ENCODE measurements at places on chromosomes 2 and 18.

- no peak for DNase-seq
These were observed 25.1 kb downstream of the SLC66A2 start for GRCh38 chr18:79926306-79926705.

DNA sequence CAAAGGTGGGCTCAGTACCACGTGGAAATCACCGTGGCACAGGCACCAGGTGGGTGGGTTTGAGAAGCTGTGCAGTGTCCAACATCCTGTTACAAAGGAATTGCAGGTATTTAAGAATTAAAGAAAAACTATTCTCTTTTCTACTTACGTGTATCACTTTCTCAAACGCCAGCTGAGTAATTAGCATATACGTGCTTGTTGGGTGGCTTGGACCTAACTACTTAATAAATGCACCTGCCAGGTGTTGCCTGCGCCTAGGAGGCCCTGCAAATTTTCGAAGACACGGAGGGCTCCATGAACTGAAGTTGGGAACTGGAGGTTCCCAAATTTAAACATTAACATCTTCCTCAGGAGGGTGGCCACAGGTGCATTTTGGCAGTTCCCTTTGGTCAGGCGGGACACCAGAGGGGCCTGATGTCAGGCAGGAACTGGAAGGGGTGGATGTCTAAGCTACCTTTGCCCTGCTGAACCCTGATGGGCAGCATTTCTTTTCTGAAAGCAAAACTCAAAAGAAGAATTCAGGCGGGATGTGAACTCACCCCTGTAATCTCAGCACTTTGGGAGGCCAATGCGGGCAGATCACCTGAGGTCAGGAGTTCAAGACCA, 84.8 kb downstream of the HS6ST1 start:
- no peak for DNase-seq

DNA sequence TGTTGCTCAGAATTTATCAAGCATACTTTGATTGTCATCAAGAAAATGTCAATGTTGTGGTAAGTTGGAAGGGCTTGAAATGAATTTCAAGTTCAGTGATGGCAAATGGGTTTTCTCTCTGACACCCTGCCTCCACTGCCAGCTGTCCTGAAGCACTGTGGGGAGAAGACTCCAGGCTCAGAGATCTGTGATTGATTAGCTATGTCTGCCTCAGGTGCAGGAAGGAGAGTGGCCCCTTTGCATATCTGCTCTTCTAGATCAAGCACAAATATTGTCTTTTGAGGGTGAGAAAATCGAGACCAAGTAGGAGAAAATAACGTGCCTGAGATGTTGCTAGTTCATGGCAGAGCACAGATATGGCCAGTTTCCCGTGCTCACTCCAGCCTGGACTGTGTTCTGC, 178.8 kb upstream of the GLI2 start:
- no peak for DNase-seq

DNA sequence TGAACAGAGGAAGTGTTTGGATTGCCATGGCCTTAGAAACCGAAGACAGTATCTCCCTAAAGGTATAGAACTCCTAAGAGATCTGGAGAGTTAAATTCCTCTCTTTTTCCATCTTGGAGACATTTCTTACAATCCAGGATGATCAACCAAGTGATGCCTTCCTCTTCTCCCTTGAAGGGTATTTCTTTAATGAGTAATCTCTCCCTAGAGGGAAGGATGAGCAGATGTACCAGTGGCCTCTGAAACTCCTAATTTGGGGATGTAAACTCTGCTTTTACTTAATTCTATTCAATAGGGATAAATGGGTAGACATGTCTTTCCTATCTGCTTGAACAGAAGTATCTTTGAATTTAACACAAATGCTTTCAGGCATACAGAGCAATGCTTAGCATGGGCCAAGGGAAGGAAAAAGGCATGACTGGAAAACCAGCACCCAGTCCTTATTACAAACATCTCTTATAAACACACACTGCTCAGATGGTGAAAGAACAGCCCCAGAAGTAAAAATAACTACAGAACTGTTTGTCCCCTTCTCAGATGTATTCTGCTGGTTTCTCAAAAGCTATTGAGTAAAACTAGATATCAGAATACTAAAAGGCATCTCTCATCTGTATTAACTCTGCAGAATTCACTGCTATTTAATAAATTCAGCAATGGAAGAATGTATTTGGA, 4.7 kb upstream of the THNSL2 start:
- no peak for DNase-seq

GRCh38 chr2:55786280-55786679, 92.6 kb upstream of the PNPT1 start:
- DNase-seq, result no peak

DNA sequence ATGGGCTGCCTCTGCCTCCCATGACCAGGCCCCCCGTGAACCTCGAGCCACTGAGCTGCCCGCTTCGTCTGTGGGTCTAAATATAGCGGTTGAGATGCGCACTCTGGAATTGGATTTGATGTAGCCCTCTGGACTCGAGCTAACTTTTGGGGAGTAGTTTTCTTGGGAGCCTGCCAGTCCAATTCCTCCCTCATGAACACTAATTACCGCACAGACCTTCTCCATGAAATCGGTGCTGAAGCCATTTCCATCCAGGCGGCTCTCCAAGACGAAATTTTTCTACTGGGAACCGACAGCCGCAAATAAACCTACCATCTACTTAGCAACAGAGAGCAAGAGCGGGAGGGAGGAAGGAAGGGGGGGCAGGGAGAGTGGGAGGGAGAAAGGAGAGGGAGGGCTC, 63.6 kb downstream of the CELF4 start:
- no peak for DNase-seq

DNA sequence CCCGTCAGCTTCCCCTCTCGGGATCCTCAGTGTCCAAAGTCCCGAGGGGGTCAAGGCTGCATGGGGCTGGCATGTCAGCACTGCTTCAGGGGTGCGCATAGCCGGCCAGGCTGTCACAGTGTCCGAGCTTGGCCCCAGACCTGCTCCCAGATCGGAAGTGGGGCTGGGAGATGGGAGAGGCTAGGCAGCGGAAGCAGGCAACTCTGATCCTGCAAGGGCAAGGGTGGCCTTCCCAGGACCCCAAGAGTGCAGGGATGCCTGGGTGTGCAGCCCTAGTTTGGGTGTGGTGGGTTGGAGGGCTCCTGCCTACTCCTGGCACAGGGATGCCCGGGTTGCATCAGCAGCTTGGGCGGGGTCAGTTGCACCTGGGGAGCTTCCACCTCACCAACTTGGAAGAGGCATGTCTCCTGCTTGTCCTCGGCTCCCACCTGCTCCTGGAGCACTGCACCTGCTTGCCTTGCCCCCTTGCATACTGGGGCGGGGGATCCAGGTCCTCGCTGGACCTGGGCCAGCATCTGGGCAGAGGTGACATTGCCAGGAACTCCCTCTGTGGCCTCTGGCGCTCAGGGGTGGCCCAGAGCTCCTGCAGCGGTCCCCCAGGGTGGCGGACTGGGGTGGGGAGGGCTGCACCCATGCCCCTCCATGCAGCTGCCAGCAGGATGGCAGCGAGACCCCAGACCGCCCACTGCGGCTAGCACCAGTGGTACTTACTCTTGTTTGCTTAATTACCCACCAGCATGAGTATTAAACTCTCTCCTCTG, 41.3 kb downstream of the CBLN2 start:
- no peak for DNase-seq

- DNase-seq, result no peak
These were observed 232.8 kb downstream of the PIK3C3 start for GRCh38 chr18:42187611-42188380.

GRCh38 chr2:172985139-172985892, 90.3 kb upstream of the MAP3K20 start:
- no peak for DNase-seq

DNA sequence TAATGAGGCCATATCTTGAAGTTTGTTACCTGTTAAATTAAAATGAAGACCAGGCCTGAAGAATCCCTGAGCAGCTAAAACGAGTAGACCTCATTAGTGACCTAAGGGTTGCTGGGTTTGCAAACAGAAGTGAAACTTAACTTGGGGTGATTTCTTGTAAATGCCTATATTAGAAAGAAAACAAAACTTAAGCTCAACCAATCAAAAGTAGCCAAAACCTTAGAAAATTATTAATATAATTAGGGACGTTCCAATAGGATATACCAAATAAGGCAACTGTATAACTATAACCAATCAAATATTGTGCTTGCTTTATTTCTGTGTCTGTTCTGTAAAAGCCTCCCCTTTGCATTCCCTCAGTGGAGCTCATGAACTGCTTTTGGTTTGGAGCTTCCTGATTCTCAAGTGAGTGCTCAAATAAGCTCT, 137.9 kb upstream of the VRK2 start:
- DNase-seq, result no peak

- no peak for DNase-seq
These were observed 447.3 kb downstream of the XIRP2 start for GRCh38 chr2:167335541-167335992.

DNA sequence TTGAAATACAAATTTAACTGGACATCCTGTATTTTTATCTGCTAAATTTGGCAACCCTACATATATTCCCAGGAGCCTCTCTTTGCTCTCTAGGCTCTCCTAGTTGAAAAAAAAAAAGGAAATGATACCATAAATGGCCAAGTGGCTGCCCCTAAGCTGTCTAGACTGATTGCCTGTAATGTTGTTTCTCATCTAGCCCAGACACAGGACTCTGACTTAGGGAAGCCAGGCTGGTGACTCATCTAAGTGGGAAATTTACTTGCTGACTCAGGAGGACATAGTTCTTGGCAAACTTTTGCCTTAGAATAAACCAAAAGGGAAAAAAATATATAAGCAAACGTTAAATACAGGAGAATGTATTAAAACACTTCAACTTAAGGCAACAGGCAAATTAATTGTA, 14.6 kb upstream of the ITGAV start:
- no peak for DNase-seq

GRCh38 chr18:3097082-3097481, 84.1 kb upstream of the LPIN2 start:
- no peak for DNase-seq

DNA sequence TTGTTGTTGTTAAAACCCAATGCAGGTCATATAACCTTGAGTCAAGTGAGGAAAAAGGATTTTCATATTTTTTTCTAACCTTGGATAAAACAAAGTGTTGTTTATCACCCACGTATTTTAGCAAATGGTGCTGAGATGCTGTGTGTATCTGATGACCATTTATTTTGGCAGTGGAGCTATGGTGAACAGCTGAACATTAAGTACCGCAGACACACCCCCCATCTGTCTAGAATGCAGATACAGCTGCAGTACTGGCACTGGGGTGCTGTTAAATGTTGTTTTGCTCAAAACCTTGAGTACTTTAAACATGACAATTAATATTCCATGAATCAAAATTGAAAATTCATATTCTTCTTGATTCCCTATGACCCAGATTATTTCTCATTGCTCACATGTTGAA, 773.3 kb upstream of the SLC39A10 start:
- no peak for DNase-seq

DNA sequence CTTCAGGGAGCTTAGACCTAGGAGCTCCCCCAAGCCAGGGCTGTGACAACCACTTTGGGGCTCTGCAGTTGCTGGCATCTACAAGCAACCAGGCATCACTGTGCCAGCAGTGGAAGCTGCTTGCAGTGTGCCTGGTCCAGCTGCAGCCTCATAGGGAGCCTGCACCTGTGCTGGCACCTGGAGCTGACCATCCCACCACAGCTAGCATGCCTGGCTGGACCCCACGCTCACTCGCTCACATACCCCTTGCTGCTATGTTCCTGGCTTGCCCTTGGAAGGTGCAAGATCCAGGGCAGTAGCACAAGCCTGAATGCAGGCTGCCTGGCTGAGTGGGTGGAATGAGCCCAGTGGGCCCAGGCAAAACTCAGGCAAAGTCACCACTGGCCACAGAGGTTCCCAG, 82.5 kb downstream of the ZNF804A start:
- DNase-seq, result no peak

DNA sequence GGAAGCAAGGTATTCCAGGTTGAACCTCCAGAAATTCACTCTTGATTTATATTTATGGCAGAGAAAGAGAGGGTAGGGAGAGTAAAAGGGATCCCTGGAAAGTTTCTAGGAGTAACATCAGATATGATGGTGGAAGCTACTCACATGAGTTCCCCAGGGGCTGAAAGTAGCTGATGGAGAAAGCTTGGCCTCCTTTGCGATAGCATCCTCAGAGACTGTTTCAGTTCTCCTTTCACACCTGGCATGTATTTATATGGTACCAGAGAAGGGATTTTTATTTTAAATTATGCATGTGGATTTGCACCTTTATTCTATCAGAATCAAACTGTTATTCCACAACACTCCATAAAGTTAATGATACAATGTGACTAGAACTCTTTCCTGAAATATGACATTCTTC, 126.3 kb upstream of the OSR1 start:
- no peak for DNase-seq
